ENCODE measurements at places on chromosomes 12 and 14.
A peak's percentile ranks its signal among the peaks of the same experiment; 100 is the strongest.

DNA sequence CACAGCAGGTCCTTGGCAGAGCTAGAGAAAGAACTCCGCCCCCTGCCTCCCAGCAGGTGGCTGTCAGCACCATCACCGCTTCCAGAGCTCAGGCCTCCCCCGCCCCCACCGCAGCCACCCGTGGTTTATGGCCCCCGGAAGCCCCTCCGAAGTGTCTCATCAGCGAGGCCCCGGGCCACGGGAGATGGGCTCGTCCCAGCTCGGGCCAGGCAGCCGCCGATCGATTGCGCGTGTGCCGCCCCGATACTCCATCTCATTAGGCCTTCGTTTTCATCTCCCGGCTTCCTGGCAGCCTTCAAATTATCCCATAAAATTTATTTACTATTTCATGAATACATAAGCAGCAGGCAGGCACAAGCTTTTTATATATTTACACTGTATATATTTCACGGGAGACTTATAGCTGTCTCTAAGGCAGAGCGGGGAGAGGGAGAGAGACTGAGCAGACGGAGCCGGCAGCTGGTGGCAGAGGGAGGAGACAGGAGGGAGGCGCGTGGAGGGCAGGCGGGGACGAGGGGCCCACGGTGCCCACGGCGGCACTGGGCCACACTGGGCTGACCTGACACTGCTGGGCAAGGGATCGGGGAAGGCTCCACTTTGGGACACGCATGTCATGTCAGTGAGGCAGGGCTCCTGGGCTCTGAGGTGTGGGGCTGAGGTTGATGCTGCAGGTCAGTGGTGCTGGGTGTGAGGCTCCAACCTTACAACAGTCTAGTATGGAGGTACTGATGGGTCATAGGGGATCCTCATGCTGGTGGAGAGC, 241.2 kb downstream of the RBM19 start:
- no peak for DNase-seq

DNA sequence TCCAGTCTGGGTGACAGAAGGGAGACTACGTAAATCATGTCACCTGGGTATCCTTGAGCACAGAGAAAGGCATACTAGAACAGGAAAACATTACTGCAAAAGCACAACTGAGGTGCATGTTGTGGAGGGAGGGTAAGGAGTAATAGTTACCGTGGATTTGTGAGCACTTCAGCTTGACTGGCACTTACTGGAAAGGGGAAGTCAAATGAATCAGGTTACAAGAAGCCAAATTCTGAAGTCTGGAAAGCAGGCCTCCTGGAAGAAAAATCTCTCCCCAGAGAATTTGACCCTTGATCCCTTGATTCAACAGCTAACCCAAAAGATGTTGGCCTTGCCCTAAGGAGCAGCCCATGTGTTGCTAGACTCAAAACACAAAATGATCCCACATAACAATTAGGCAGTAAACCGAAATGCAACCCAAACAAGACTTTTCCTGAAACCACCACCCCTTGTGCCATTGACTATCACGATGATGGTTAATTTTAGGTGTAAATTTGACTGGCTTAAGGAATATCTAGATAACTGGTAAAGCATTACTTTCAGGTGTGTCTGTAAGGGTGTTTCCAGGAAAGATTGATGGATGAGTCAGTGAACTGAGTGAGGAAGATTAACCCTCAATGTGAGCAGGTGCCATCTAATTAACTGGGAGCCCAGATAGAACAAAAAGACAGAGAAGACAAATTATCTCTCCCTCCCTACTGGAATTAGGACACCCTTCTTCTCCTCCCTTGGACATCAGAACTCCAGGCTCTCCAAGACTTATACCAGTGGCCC, 108.8 kb downstream of the SLC25A21 start:
- no peak for DNase-seq

DNA sequence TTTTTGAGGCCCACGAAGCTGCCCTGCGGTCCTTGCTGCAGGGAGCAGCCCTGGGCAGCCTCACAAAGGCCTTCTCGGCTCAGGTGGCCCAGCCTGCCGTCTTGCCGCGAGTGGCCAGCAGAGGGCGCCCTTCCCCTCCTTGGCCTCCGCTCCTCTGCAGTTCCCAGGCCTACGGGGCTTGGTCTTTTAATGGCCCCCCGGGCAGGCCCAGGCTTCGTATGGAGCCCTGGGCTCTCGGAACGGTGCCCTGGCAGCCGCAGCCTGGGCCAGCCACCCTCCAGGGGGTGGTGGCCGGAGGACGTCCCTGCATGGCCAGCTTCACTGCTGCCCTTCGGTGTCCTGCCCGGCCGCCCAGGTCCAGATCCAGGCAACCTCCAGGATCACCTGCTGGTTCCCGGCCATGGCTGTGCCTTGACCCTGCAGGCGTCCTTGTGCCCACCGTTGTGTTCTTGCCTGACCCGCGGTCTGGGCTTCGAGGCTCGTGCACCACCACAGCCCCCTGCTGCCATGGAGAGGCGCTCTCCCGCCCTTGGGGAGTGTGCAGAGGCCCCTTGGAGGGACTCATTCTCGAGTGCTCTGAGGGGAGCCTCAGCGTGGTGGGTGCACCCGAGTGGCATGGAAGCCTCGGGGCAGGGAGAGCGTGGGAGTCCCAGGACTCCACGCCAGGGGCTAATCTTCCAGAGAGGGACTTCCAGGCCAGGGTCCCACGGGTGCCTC, 9.4 kb downstream of the ASPG start:
- peak; percentile 43 for DNase-seq

- DNase-seq, result no peak
Observed at GRCh38 chr12:6229224-6230218, 29.3 kb downstream of the CD9 start.

DNA sequence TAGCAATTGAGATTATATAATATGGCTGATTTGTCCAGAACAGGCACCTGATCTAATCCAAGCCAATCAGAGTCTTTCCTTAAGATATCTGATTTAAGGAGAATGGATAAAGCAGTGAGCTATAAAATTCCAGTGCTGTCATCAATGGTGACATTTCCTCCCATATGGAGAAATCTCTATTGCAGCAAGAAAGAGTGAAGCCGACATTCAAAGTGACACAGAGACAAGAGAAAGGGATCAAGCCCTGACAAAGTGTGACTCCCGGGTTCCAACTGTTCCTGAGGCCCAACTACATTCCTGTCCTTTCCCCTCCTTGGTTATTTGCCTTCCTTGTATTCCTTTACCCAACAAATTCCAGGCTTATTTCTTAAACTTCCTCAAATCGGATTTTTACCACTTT, 430.0 kb upstream of the SOX5 start:
- DNase-seq, result no peak

GRCh38 chr12:54160769-54161480, 27.9 kb downstream of the SMUG1 start:
- no peak for DNase-seq

DNA sequence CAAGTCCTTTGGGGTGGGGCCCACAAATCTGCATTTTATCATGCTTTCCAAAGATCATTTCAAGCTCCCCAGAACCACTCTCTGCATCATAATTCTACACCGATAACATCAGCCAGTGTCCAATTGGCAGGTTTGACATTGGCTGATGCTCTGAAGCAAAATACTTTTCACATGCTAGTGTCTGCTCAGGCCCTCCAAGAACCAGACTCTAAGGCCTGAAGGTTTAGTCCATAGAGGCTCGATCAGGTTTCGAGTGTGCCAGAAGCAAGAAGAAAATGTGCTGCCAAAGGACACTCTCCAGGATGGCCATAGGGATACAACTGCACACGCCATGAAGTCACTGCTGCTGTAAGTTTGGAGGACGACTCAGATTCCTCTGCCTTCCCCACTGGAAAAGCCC, 280.3 kb downstream of the KSR2 start:
- no peak for DNase-seq

DNA sequence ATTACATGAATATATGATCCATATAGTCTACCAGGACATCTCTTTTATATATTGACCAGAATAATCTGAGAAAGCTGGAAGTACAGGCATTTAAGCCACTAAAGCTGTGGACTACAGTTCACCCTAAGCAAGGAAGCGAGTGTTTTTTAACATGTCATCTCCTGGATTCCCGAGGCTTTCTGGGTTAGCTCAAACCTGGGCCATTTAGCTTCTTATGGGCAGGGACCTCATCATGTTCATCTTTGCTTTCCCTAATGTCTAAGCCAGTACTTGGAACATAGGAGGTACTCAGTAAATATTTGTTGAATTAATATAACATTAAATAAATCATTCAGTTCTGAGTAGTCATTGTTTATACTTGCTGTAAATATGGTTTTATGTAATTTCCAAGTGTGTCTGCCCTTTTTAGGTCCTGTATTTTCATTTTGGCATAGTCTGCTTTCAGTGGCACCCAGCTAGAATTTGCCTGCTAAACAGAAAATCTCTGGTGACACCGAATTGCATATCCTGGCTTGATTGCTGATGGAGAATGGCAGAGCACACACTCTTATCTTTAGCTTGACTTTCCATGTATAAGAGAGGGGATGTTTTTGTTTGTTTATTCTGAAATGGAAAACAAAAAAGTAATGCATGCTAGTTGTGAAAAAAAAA, 344.5 kb downstream of the ZFP36L1 start:
- no peak for DNase-seq

DNA sequence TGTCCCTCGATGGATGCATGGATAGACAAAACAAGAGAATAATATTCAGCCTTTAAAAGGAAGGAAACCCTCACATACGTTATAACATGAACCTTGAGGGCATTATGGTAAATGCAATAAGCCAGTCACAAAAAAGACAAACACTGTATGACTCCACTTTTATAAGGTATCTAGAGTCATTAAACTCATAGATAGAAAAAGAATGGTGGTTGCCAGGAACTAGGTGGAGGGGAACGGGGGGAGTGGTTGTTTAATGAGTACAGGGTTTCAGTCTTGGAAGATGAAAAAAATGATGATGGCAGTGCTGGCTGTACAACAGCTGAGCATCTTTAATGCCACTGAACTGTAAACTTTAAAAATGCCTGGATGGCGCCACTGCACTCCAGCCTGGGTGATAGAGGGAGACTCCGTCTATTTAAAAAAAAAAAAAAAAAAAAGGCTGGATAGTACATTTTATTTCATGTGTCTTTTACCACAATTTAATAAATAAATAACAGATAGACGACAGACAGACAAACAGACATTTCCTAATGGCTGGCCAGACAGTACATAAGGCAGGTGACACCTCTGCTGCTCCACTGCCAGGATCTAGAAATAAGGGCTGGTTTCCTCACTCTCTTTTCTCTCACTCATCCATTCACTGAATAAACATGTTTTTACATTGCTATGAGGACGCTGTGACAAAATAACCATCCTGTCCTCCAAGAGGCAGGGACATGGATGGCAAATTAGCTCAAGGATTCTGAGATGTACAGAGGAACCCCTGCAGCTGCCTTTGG, 118.8 kb downstream of the FOXN3 start:
- DNase-seq, result no peak

DNA sequence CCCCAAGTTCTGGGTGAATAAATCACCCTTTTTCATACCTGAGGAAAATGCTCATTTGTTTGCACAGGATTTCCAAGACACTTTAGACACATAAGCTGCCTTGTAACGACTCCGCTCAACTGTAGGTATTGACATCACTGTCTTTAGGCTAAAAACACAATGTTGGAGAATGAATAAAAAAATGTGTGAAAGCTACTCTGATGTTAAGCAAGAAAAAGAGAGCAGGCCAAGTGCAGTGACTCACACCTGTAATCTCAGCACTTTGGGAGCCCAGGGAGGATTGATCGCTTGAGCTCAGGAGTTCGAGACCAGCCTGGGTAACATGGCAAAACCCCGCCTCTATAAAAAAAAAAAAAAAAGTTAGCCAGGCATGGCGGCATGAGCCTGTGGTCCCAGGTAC, 11.1 kb upstream of the CIPC start:
- no peak for DNase-seq

GRCh38 chr12:111201036-111201435, 167.9 kb downstream of the PHETA1 start:
- no peak for DNase-seq

GRCh38 chr12:115866909-115867525, 410.5 kb downstream of the MED13L start:
- DNase-seq, result no peak

DNA sequence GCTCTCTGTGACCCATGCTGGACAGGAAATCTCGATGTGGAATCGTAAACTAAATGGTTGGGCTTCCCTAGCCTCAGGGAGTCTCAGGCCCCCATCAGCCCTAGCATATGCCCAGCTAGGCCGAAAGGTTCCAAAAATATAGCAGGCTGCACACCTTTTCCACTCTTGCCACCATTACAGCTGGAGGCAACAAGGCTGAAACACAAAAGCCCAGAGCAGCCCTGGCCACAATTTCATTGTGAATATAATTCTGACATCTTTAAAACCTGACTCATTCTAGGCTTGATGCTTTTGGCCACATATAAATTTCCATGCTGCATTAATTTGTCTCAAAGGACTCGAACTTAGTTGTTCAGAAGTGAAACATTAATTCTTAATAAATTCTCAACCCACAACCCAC, 382.2 kb downstream of the GRIN2B start:
- DNase-seq, result no peak

- DNase-seq, result no peak
Observed at GRCh38 chr14:60658909-60659585, 9.8 kb upstream of the SIX1 start.

GRCh38 chr14:51093371-51094281, 1.3 kb downstream of the TRIM9 start:
- no peak for DNase-seq

- DNase-seq, result no peak
Observed at GRCh38 chr12:49296836-49297694, 2.1 kb downstream of the PRPH start.

All from activated naive CD8-positive, alpha-beta T cell treated with anti-CD3 and anti-CD28 coated beads, Interleukin-2, amount 50 U/mL, for 16 hours (primary cell).